ENCODE measurements at places on chromosomes 4 and X. TPM values are rescaled to one million over a fixed set of nuclear protein-coding genes. Genes with fewer than 3 reads are reported as not detected.

DNA sequence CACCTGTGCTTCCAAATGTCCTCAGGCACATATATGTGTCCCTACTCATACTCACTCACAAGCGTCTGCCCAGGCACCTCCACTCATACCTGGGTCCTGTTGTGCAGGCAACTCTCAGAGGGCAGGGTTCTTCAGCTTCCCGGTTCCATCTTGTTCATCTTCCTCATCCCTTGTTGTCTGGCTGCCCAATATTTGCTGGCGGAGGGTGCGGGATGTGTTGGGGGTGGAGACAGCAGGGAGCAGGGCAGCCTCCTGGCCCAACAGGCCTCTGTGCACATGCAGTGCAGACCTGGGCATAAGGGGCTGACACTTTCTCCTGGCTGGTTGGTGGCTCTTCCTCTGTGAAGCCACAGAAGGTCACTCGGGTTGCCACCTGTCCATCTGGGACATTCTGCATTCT, 32.1 kb downstream of the NBDY start:
- H3K4me1 ChIP-seq, result peaks cover 73% of the 10 kb centered on the region
- H3K27me3 ChIP-seq, result no peaks in the 10 kb centered on the region
- H3K4me3 ChIP-seq, result no peak overlapping the region

- H3K27ac ChIP-seq, result no peak overlapping the region
- peaks cover 2% of the 10 kb centered on the region for H3K4me1 ChIP-seq
- no peak overlapping the region for H3K4me3 ChIP-seq
- H3K27me3 ChIP-seq, result no peaks in the 10 kb centered on the region
Observed at GRCh38 chr4:139153411-139154133, 23.4 kb downstream of the ELF2 start.

DNA sequence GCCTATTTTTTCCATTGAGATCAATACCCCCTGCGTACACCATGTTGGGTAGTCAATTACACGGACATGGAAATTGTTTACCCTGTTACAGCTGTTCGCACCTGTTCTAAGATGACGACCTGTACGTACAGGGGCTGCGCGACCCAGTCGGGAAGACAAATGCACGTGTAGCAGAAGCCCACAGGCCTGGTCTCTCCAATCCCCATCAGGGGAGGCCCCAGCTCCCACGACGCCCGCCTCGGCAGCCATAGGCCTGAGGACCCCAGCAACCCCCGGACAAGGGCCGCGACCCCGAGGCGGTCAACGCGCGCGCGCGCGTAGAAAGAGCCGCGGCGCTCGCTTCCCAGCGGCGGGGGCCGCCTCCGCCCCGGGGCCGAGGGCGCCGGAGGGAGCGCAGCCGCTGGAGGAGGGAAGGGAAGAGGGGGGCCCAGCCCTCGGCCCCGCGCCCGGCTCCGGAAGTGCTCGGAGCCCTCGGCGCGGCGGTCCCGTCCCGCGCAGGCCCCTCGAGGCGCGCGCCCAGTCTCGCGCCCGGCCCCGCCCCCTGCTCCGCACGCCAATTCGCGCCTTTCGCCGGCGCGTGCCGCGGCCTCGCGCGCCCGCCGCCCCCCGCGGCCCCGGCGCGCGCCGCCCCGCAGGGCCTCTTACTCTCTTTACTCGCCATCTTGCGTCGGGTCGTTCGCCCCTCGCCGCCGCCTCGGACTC, 618 bp downstream of the RBBP7 start:
- H3K36me3 ChIP-seq, result peaks cover 14% of the 10 kb centered on the region
- peak; percentile 40 for DNase-seq
- peak overlapping the region; percentile 93 for H3K4me3 ChIP-seq
- H3K27me3 ChIP-seq, result no peaks in the 10 kb centered on the region
- peak overlapping the region; percentile 98 for H3K27ac ChIP-seq

- H3K4me3 ChIP-seq, result no peak overlapping the region
- H3K4me1 ChIP-seq, result peaks cover 5% of the 10 kb centered on the region
- no peaks in the 10 kb centered on the region for H3K27me3 ChIP-seq
- DNase-seq, result no peak
- peak overlapping the region; percentile 2 for H3K27ac ChIP-seq
Observed at GRCh38 chrX:24426340-24426913, 38.7 kb upstream of the PDK3 start.

- DNase-seq, result peak; percentile 58
- H3K36me3 ChIP-seq, result no peaks in the 10 kb centered on the region
- H3K27me3 ChIP-seq, result peaks cover 23% of the 10 kb centered on the region
- H3K4me1 ChIP-seq, result peaks cover 16% of the 10 kb centered on the region
- peak within 1 kb of the TSS; percentile 81 for H3K4me3 ChIP-seq
- H3K27ac ChIP-seq, result peak within 1 kb of the TSS; percentile 15
Observed at GRCh38 chr4:15702941-15703403, at the start of gene BST1. BST1 (plus strand) TSS chr4:15703065; CDS start chr4:15703145, 80 bp downstream.

GRCh38 chr4:28373191-28373590, 1512.5 kb downstream of the STIM2 start:
- no peak overlapping the region for H3K4me3 ChIP-seq
- H3K27ac ChIP-seq, result no peak overlapping the region
- no peaks in the 10 kb centered on the region for H3K36me3 ChIP-seq
- DNase-seq, result no peak
- no peaks in the 10 kb centered on the region for H3K27me3 ChIP-seq

CFAP99 gene
- not detected for total RNA-seq

CA5B gene
- 24.4 TPM for total RNA-seq

GPC3 gene
- total RNA-seq, result 0.81 TPM

H2BW2 gene
- total RNA-seq, result 0.10 TPM

NALF2 gene
- 0.19 TPM for total RNA-seq
